ENCODE measurements at places on chromosomes 5 and 9. TPM values are rescaled to one million over a fixed set of nuclear protein-coding genes. Genes with fewer than 3 reads are reported as not detected.

GRCh38 chr9:74496819-74497747, at the start of gene RORB:
Gene RORB (plus strand): TSS chr9:74497335. CDS start chr9:74497977, 642 bp downstream.
- peak; percentile 61 for DNase-seq

DNA sequence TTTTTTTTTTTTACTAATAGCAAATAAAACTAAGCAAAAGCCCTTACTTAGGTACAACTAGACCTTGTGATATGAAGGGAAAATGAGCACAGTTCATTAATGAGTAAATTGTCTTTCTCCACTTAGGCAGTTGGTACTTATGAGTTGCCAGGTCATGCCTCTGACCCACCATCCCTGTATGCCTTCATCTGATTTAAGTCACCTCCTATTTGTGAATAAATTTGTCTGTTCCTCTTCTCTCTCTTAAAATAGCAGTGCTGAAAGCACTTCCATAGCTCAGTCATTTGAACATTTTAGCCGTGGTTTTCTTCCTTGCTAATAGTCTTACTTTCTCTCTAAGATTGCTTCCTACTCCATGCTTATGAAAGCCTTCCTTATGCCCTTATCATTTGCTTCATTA, 61.4 kb downstream of the SLC44A1 start:
- DNase-seq = no peak

GRCh38 chr9:129138144-129138462, 26.9 kb downstream of the PTPA start:
- no peak for DNase-seq

- no peak for DNase-seq
Measured at GRCh38 chr5:88483964-88484672, 215.5 kb upstream of the TMEM161B start.

GRCh38 chr5:126108470-126108869, 314.7 kb upstream of the GRAMD2B start:
- no peak for DNase-seq

DNA sequence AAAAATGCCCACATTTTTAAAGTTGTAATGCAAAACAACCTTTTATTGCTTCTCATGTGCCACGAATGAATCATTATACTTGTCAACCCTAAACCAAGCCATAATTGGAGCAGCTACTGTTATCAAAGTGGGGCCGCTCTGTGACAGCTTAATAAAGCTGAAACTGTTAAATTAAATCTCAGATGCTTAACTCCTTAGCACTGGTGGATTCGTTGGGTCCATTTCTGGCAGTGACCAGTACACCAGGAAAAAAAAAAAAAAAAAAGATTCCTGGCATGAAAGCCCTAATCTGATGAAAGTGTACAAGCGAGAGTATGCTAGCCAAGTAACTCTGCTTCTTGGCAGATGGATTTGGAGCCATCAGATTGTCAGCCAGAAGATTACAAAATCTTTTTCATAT, 164.8 kb downstream of the ZSWIM6 start:
- DNase-seq = no peak

GRCh38 chr5:10513501-10514442, 50.1 kb upstream of the ANKRD33B start:
- no peak for DNase-seq

- DNase-seq = no peak
Measured at GRCh38 chr5:135891268-135891667, 4.4 kb downstream of the IL9 start.

DNA sequence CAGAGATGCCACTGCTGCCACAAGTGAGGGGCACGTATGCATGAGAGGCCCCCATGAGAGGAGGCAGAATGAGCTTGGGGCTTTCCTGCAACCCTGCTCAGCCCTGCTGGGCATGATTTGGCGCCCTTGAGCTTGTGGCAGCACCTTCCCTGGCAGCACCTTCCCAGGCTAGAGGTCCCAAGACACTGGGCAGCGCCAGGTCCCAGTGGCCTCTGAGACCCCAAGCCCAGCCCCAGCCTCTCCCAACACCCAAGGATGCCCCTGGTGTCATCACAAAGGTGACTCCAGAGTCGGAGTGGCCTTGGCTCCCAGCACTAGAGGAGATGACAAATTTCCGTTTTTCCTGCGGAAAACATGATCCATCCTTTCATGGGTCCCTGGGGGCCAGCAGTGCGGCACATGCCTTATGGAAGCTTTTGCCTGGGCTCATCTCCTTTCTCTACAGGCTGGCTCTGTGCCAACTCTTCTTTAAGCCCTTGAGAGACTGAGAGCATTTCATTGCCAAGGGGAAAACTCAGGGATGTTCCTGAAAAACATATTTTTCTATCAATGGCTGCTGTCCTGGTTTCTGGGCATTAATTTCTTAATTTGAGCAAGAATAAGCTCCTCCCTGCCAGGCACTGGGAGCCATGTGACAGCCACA, 77.1 kb upstream of the ADAMTS2 start:
- DNase-seq = no peak

- no peak for DNase-seq
Measured at GRCh38 chr9:123435471-123435870, 79.5 kb downstream of the CRB2 start.

GRCh38 chr5:137636099-137636498, 99.8 kb downstream of the KLHL3 start:
- no peak for DNase-seq

- DNase-seq = no peak
Measured at GRCh38 chr5:115229606-115230005, 33.1 kb downstream of the PGGT1B start.

DNA sequence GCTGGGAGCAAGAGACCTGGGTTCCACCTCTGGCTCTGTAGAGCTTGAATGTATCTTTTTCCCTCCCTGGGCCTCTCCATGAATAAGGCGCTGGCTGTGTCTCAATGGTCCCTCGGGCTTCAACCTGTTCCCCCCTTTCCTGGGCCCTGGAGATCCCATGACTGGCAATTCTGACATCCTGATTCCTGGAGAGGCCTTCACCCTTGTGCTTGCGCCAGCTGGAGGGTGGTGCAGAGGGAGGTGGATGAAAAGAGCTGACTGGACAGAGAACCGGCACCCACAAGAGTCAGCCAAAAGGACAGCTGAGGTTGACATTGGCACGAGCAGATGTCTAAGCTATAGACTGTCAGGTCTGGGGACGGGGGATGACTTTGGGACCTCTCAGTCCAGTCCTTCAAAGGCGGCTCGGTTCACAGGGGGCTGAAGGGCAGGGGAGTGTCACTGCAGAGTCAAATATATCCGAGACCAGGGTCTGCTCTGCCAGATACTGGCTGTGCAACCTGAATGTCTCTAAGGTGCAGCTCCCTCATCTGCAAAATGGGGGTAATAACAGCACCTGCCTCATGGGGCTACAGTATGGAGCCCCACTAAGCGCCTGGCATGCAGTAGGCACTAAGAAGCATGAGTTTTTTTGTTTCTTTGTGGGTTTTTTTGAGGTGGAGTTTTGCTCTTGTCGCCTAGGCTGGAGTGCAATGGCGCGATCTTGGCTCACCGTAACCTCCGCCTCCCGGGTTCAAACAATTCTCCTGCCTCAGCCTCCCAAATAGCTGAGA, 13.8 kb downstream of the DNM1 start:
- DNase-seq = no peak

Gene IL11RA
- total RNA-seq = 33.0 TPM

Gene LRRC19
- total RNA-seq = not detected

Gene PCDHB3
- not detected for total RNA-seq

Gene ZDHHC21
- 5.9 TPM for total RNA-seq

Gene CAMK2A
- not detected for total RNA-seq

Gene GRHPR
- 62.3 TPM for total RNA-seq

All from activated CD8-positive, alpha-beta T cell treated with anti-CD3 and anti-CD28 coated beads, Interleukin-2, amount 10 ng/mL, durations not matched to agents 7 days and 5 days (primary cell).